ENCODE measurements at places on chromosomes 3 and 15.

DNA sequence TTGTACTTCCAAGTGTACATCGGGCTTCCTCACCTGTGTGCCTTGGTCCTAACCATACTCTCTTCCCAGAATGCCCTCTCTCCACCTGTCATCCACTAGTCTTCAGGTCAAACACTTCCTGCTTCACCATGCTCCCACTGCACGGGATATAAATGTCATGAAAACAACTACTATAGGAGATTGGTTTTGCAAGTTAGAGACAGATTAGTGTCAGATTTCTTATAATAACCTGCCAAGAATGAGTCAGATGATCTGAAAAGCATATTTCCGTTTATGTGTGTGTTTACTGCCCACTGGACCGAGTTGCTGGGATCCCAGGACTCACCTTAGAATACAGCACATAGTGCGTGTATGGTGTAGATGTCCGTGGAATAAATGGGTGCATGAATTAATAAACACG, 21.4 kb downstream of the PLA1A start:
- DNase-seq = no peak

GRCh38 chr3:27074914-27075313, 294.3 kb downstream of the NEK10 start:
- no peak for DNase-seq

DNA sequence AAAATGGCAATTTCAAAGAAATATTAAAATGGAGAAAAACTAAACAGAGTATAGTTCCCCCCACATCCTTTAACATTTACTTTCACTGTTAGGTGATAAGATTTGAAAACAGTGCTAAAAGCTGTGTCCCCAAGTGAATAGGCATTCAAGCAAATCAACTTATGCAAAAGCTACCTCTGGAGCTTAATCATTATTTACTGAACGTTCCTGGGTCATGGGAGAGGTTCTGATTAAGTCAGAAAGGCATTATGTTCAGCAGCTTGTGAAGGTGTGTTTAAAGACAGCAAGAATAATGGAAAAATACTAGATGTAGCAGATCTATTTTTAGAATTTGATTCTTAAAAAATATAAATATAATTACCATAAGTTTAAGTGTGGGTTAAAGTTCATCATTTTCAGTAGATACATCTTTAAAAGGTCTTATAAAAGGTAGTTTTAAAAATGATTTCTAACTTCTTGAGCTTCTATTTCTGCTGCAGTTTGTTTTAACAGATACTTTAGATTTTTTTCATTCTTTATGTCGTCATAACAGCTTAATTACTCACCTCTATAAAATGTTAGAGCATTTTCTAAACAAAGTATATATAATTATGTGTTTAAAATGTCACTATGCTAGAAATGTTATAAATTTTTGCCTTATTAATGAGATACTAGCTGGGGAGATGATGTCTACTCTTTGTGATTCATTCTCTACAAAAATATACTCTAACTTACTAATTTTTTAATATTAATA, 127.9 kb downstream of the MITF start:
- DNase-seq = no peak

DNA sequence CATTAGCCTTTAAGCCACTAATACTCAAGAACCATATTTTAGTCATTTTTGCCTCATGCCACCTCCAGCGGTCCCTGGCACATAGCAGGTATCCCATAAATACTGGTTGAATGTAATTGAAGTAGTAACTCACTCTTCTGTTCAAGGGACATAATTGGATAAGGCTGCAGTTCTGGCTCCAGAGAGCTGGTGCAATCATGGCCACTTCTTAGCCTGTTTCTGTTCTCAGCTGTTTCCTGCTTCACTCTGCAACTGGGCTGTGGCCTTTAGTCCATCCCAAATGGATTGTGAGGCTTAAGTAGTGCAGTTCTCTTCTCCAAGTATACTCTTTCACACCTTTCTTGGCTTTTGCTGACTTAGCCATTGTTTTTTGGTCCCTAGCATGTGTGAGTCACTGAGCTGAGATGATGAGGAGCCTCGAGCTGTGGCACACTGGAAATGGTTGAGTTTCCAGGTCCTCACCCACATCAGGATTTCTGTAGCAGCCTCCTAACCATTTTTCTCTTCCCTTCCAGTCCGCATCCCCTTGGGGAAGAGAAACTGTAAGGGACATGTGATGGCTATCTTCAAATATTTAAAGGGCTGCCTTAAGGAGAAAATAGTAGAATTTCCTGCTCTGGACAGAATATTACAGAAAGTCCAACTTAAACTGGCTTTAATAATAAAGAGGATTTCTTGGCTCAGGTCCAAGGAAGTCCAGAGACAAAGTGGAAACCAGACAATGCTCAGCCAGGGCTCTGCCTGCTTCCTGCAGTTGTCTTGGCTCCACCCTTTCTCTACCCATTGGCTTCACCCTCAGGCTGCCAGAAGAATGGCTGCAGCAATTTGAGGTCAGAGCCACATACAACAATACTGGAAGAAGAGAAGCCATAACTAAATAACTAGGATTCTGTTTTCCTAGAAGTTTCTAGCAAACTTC, 305.4 kb upstream of the ROPN1 start:
- DNase-seq = no peak

DNA sequence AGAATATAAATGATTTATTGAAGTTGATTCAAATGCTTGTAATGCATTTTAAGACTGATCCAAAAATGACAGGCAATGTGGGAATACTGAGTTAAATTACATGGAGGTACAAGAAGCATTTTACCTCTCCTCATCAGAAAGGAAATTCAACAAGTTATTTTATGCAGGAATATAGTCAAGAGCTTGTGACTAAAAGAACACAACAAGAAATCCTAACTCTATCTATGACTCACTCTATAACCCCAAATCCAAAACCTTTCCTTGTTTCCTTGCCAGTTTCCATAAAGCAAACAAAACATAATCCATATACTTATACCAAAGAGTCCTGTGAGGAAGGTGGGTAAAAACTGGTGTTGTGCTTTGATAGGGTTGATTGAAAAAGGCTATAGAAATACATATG, 30.8 kb downstream of the SIN3A start:
- DNase-seq = no peak

DNA sequence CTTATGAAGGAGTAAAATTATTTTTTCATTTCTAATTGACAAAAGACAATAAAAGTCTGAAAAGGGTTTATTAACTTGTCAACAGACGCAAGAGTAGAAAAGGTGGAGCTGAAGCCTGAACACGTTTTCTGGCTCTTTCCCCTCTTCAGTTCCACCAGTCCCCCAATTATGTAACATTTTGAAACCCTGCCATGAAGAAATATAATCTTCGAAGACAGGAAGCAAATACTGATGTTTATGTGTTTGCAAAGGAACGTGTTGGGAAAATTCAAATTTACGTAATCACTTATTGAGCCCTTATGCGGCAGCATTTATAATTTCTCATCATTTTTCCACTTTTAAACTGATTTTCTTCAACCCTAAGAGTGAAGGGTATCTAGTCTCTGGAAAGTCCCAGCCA, 767 bp downstream of the AP3S2 start:
- no peak for DNase-seq

DNA sequence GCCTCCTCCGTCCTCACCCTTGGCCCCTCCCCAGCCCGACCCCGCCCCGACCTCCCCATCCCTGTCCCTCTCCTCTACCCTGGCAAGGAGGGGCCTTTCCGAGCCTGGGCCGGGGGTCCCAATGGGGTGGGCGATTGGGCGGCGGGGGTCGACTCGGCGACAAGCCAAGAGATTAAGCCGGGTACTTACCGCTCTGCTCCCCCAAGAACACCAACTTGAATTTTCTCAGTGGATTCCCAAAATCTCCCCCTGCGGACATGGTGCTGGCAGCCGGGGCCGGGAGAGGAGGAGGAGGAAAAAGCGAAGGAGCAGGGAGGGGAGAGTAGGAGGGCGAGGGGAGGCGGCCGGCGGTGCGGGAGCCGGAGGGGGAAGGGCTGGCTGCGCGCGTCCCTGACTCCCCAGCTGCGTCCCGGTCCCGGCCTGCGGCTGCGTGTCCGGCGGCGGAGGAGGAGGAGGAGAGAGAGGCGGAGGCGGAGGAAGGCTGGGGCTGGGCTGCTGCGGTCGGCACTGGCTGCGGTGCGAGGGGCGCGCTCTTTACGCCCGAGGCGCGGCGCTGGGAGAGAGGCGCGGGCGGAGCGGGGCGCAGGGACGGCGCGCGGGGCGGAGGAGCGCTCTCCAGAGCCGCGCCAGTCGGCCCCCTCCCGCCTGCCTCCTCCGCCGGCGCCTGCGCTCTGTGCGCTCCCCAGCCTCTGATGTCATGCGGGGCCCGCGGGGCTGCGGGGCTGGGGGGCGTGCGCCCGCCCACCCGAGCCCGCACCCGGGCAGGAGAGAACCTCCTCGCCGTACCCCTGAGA, at the start of gene RAB6B:
RAB6B (minus strand) TSS at position 675 of the 794 bp plus-strand sequence; CDS start at position 259, 416 bp downstream.
- DNase-seq = no peak

GRCh38 chr3:192923731-192924130, 6.1 kb upstream of the MB21D2 start:
- DNase-seq = no peak

DNA sequence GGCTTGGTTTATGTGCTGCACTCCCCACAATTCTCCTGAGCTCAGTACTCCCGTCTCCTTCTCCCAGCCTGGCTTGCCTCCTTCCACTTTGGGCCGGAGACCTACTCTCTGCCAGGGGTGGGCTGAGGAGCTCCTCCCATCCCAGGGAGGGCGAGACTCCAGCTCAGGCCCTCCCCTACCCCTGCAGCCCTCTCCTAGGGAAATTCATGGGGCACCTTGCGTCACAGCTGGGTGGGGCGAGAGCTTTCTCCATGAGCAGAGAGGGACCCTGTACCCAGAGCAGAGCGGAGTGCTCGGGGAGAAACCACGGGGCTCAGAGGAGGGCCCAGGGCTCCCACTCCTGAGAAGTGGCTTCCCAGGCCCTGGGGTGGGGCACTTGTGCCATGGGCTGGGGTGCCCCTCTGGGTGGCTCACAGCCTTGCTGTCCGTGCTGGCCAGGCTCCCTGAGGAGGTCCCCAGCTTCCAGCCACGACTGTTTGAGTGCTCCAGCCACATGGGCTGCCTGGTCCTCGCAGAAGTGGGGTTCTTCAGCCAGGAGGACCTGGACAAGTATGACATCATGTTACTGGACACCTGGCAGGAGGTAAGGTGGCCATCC, 13.3 kb downstream of the VILL start:
- DNase-seq = no peak

DNA sequence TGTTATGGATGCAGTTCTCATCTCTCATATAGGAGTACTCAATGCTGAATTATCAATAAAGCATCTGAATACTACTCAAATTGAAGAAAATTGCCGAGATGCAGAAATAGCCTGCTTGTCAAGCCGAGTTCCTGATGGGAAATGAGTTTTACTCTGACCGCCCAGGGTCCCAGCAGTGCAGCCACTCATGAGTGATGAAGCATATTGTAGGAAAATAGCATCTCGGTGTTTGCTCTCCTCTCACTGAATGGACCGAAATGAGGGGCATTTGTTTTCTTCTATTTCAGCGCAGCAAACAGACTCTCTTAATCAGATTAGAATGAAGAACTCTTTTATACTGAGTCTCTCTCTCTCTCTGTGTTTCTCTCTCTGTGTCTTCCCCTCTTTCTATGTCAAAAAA, 190.0 kb downstream of the GABRB3 start:
- DNase-seq = no peak

DNA sequence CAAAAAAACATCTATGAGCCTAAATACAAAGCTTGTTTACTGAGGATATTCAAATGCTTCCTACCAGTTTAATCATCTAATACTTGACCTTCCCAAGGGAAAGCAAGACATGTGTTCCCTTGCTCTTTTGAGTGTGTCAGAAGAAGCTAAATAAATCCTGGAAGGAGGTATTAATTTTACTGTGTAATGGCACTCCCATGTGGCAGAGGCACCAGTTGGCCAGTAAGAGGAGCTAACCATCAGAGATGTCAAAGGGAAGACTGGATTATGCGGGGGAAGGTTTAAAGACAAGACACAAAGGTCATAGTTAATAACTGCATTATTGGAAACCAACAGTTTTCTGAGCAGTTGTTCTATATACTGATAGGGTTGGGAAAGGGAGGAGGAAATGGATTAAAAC, 125.1 kb downstream of the SUCLG2 start:
- DNase-seq = no peak

- DNase-seq = no peak
Measured at GRCh38 chr15:79863886-79864285, 32.9 kb downstream of the MTHFS start.

DNA sequence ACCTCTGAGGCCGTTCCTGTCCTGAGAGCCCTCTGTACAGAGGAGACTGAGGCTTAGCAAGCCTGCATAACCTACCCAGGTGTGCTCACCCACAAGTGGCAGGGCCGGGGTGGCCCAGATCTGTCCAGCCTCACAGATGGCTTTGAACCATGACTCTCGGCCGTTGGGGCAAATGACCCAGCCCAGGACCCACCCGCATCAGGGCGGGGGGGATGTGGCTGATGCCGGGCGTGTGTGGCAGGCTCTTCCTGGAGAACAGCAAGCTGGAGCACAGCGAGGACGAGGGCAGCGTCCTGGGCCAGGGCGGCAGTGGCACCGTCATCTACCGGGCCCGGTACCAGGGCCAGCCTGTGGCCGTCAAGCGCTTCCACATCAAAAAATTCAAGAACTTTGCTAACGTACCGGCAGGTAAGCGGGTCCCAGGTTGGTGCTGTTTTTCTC, 133.5 kb downstream of the LRRK1 start:
- no peak for DNase-seq

DNA sequence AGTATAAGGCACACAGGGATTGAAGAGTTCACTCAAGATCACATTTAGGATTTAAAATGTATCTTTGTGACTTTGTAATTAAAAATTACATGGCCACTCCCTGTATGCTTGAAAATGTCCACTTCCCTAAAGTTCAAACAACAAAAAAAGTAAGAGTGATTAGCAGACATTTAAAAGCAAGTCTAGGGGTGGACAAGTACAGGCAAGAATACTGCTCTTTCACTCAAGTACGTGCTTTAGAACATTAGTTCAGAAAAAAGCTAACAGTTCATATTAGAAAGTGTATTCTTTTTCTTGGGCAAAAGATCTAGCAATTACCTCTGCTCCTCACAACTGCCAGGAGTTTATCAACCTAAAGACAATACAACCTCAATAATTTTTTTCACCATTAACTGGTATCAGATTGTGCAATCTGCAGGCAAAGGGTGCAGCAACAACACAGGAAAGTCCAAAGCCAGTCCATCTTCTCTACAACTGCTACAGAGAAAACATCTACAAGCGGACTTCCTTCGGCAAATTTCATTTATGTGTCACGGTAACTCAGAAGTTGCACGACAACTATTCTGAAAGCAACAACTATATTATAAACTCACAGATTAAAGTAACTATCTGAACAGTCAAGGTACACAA, 18.1 kb downstream of the CHSY1 start:
- DNase-seq = no peak

DNA sequence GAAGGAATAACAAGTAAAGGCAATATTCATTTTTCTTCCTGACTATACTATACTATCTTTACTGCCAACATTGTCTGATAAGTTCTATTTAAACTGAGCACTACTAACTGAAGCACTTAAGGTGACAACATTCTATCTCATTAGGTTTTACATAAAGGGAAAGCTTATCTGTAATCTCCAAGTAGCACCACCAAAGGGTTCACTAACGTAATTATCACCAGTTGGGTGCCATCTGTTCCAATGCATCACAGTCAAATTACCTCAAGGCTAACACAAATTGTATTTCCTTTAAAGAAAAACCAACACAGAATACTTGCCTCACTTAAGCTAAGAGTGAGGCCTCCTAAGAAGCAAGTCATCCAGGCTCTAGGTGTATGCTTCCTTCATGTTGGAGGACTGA, 453.8 kb downstream of the RAP2B start:
- DNase-seq = no peak

- DNase-seq = no peak
Measured at GRCh38 chr3:1677576-1678156, 421.0 kb upstream of the CNTN4 start.

- DNase-seq = no peak
Measured at GRCh38 chr3:30443756-30444673, 162.4 kb upstream of the TGFBR2 start.

All from stimulated activated CD8-positive, alpha-beta memory T cell treated with anti-CD3 and anti-CD28 coated beads, Interleukin-4, amount 100 ng/mL, for 24 hours (primary cell).